ENCODE measurements at places on chromosomes 3 and 15.

DNA sequence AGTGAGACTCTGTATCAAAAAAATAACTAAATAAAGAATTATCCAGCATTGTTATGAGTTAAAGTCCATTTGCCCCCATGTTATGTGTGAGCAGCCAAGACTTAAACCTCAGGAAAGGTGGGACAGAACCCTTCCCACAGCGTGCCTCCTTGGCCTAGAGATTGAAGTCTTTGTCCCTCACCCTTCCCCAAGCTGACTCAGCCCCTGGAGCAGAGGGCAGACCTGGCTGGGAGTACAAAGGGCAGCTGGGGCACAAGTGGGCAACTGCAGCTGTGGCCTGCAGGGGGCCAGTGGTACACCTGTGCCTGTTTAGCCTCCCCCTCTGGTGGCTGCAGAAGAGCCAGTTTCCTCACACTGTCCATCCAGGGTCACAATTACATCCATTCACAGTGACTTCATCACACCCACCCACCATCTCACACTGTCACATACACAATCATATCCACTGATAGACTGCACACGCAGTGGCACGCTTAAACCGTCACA is 940 bp upstream of the ACY1 start:
- DNase-seq, result peak; percentile 22

- DNase-seq, result no peak
Observed at GRCh38 chr3:37579181-37579580, 282.5 kb upstream of the CTDSPL start.

DNA sequence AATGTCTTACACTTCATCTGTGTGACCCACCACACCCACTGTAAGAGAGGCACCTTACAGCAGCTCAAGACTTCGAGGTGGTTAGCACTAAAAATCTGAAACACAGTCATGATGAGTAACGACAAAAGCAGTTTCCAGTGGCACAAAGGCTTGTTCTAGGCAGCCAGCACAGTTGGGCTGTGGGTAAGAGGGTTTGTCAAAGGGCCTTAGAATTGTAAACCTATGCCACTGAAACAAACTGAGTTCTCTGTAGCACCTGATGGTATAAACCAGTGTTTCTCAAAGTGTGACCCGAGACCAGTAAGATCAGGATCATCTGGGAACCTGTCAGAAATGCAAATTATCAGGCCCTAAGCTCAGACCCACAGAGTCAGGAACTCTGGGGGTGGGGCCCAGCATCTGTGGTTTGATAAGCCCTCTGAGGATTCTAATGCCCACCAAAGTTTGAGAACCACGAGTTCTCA is 36.5 kb downstream of the DAPK2 start:
- peak; percentile 44 for DNase-seq

DNA sequence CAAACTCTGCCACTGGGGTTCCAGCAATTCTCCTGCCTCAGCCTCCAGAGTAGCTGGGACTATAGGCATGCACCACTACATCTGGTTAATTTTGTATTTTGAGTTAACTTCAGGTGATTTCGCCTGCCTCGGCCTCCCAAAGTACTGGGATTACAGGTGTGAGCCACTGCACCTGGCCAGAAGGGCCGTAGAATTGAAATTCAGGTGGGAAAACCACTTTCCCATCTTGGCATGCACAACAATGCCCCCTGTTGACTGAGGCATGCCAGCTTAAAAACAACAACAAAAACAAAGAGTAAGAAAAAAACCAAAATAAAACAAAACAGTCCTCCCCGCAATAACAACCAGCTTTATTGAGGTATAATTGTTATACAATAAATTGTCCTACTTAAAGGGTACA is 32.6 kb upstream of the RAB11A start:
- peak; percentile 40 for DNase-seq

- DNase-seq, result no peak
Observed at GRCh38 chr3:81237181-81237580, 524.3 kb downstream of the GBE1 start.

DNA sequence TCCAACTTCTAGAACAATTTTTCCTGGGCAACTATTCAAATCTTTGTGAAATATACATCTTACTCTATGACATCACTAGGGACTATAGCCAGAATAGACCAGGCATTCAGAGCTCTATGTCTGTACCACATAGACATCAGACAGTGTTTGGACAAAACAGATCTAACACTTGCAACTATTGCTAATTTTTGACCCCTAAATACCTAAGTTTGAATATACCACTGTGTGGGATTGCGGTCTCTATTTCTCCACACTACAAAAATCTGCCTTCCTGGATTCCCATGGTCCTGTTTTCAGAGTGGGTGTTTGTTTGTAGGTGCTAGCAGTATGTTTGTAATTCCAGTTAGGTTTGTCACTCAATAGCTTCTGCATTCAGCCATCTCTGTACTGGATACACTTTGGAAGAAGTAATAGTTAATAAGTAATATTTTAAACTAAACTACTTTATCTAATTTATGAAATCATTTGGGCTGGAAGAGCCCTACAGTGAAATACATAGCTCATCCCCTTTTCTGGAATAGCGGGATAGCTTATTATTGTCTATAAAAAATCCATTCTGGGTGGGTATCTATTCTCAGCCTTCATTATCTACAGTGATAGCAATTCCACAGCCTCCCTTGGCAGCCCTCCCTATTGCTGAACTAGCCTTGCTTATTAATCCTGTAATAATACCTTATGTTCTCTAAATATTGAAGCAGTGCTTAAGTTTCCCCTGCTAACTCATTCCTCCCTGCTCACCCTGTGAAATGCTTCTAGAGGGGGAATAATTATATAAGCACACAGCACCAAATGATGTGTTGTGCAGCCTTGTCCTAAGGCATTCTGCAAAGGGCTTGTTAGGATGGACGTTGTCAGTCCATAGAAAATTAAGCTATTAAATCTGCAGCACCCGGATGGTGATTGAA is 49.4 kb downstream of the RBMS3 start:
- no peak for DNase-seq

GRCh38 chr15:64459066-64459781 is 1.2 kb upstream of the ZNF609 start:
- DNase-seq, result no peak

DNA sequence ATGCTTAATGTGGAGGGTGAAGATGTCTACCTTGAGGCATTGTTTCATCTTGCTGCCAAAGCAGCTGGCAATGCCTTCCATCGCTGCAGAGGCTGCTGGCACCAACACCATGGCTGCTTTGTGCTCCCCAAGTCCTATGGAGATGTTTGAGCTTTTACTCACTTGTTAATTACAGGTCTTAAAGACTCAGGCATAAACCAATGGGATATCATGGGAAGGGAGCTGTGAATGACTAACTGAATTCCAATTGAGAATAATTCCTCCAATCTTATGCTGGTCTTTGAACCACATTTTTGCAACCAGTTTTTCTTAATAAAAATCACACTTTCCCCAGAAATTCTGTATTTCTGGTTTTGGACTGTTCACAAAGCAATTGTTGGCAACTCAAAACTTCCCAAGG is 762.0 kb downstream of the GBE1 start:
- no peak for DNase-seq

DNA sequence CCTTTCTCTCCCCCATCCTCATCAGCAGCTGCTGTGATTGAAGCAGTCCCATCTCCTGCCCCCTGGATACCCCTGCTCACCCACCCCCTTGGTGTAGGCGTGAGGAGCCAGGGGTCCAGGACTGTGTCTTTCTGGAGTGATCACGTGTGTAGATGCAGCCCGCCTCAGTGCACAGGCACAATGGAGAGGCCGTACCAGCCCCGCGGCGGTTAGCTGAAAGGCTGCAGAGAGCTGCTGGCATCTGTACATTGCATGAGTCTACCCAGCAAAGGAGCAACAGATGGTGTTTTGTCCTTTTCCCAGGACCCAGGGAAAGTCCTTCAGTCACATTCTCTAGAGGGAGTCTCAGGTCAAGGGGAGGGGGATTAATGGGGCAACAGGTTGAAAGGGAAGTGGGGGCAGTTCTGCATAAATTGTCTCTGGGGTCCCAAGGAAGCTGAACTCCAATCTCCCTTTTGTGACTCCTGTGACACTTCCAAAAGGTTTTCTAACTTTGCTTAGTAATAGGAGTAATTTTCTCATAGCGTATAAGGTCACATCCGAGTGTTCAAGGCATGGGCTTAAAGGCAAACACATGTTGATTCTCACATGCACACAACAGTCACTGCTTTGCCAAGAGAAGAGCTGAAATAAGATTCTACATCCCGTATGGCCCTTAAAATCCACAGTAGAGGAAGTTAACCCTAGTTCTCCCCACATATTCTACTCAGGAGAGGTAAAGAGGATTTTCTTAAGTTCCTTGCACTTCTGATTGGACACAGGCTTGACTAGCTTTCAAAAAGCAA is 7.1 kb downstream of the CSPG5 start:
- DNase-seq, result no peak

- DNase-seq, result no peak
Observed at GRCh38 chr3:150142936-150143335, 172.2 kb upstream of the PFN2 start.

GRCh38 chr15:98889930-98890695 is 117.5 kb downstream of the PGPEP1L start:
- no peak for DNase-seq

DNA sequence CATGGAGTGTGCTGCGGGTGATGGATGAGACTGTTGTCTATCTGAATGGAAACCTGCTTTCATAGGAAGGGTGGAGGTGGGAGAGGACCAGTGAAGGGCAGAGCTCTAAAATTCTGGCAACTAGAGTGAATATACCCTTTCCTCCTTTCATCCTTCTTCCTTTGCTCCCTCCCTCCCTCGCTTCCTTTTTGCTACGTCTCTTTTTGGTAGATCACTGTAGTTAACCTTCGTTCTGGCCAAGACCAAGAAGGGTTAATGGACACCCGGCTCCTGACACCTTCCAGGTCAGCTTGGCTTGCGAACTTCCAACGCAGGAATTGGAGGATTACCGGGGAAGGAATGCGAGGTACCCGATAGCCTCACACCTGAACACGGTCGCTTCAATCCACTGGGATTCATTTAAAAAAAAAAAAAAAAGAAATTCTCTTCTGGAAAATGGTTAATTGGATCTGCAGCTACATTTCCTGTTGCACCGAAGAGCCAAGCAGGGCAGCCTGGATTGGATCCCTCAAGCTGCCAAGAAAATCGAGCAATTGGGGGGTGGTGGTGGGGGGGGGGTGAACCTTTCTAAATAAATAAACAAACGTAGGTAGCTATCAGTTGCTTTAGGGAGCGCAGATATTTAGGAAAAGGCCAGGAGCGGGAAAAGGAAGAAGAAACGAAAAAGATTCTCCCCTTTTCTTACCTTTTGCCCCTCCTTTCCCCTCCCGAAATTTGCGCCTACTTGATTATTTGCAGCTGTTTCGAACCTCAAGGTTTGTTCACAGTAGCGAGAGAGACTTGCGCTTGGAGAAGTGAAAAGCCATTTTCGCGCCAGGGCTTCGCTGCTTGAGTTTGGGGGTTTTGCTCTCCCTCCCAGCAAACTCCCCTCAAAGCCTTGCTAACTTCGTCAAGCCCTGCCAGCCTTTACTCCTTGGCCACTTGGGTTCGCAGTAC is 9.5 kb upstream of the NR2F2 start:
- no peak for DNase-seq

- DNase-seq, result no peak
Observed at GRCh38 chr3:33577173-33577572, 137.0 kb upstream of the UBP1 start.

DNA sequence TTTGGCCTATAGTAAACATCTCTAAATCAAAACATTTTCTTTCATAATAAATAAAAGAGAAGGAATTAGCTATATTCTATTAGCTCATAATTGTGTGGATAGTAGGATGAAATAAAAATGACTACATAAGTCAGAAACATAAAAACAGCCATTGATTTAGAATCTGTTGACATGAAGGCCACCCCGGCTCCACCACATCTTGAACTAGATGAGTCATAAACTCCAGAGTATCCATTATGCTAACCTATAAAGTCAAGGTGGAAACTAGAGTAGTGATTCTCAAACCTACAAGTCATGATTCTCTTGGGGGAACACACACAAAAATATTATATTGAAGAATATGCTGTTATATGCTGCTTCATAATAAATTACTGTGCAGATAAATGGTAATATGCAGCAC is 831.0 kb downstream of the TUSC7 start:
- DNase-seq, result no peak

DNA sequence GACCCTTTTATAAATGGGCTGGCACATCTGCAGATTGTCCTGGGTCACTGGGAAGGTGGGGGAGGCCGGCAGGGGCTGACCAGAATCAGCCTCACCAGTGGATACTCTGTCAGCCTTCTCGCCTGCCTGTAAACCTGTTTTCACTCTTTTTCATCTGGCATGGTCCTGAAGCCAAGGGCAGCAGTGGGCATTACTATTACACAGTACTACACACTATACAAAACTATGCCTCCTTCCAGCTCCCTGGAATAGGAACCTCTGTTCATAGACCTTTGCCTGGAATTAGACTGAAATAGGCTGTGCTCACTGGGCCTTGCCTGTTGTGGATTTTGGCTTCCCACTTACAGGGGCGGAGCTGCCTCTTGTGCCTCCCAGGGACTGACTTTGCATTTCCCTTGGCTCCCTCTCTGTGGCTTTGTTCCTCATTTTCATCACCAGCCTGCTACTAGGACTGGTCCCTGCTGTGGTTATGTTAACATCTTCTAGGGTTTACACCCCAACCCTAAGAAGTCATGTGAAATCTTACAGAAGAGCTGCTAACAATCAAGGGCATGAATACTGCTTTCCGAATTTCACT is 120.7 kb downstream of the FNDC3B start:
- no peak for DNase-seq

DNA sequence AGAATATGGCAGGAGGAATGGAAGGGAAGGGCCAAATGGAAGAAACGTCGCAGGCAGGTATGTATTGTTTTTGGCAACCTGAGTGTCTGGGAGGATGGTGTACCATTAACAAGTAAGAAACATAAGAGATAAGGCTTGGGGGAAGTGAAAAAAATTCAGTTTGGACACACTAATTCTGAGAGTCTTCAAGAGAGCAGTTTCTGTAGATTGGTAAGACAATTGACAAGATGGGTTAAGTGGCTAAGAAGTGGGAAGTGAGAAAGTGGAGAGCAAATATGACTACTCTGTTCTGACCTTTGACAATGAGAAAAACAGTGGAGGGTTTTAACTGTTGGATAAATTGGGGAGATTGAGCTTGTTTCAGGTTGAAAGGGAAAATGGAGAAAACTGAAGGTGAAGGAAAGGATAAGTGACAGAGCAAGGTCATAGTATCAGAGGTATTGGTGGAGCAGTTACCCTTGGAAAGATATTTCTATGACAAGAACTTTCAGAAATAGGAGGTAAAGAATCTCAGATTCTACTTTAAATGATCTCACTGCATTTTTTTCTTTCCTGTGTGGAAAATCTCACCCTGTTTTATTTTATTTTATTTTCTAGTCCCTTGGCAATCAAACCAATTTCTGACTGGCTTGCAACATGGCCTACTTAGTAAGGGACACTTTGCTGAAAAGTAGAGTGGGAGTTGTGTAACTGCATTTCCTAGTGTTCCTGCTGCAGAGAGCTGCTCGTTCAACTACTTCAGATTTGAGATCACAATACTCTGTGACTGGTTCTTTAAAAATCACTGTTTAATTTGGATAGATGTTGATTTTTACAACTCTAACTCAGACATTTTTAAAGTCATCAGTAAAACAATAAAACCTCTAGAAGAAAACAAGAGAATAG is 23.1 kb upstream of the GABPB1 start:
- DNase-seq, result no peak

- no peak for DNase-seq
Observed at GRCh38 chr15:31274496-31275330, 51.9 kb upstream of the KLF13 start.
